Foreskin keratinocyte (primary cell): ENCODE measurements at places on chromosomes 3 and 15. TPM values are rescaled to one million over a fixed set of nuclear protein-coding genes. Genes with fewer than 3 reads are reported as not detected.

AMT gene
- 1.2 and 1.3 TPM in 2 replicates for total RNA-seq

FANCI gene
- total RNA-seq = 58.7 and 76.2 TPM in 2 replicates

C3orf85 gene
- total RNA-seq = not detected in 2 replicates

CAMK2N2 gene
- total RNA-seq = 0.17 and 0.42 TPM in 2 replicates

FBXL22 gene
- total RNA-seq = 0.03 and 0.21 TPM in 2 replicates

IGSF11 gene
- not detected in 2 replicates for total RNA-seq

SLC7A14 gene
- 0.04 TPM in 1 of 2 replicates, not detected in the other for total RNA-seq

HTR3E gene
- total RNA-seq = not detected in 2 replicates

CHL1 gene
- not detected in 2 replicates for total RNA-seq

FEZF2 gene
- not detected in 2 replicates for total RNA-seq

CCR9 gene
- not detected in 2 replicates for total RNA-seq

PLAAT1 gene
- total RNA-seq = 0.14 and 0.21 TPM in 2 replicates

C3orf33 gene
- total RNA-seq = 2.0 and 2.6 TPM in 2 replicates

TPRG1 gene
- total RNA-seq = 0.24 and 0.42 TPM in 2 replicates

MAP1A gene
- 0.24 and 0.28 TPM in 2 replicates for total RNA-seq

DGKG gene
- total RNA-seq = 0.11 TPM in 1 of 2 replicates, not detected in the other

GPR160 gene
- 0.10 and 0.42 TPM in 2 replicates for total RNA-seq

C3orf20 gene
- total RNA-seq = not detected in 2 replicates

VIPR1 gene
- 2.8 and 3.2 TPM in 2 replicates for total RNA-seq

MKRN2OS gene
- 3.1 and 3.9 TPM in 2 replicates for total RNA-seq

CLRN1 gene
- total RNA-seq = not detected in 2 replicates

SLTM gene
- 67.3 and 83.6 TPM in 2 replicates for total RNA-seq

ADAM10 gene
- total RNA-seq = 162 and 166 TPM in 2 replicates

CLDN16 gene
- total RNA-seq = 0.04 TPM in 1 of 2 replicates, not detected in the other

SNTN gene
- not detected in 2 replicates for total RNA-seq

MAGEF1 gene
- total RNA-seq = 18.4 and 19.1 TPM in 2 replicates

ZNF662 gene
- total RNA-seq = 1.7 and 2.0 TPM in 2 replicates

STAG1 gene
- total RNA-seq = 18.9 and 19.7 TPM in 2 replicates

GABRR3 gene
- total RNA-seq = not detected in 2 replicates

CDHR4 gene
- total RNA-seq = not detected in 2 replicates

NCK1 gene
- total RNA-seq = 27.6 and 28.7 TPM in 2 replicates

PSTPIP1 gene
- total RNA-seq = 6.6 and 7.1 TPM in 2 replicates

CP gene
- total RNA-seq = not detected in 2 replicates

TMC3 gene
- total RNA-seq = not detected in 2 replicates

CCDC54 gene
- not detected in 2 replicates for total RNA-seq

EHD4 gene
- total RNA-seq = 52.5 and 52.9 TPM in 2 replicates

ZDHHC23 gene
- 1.7 and 1.9 TPM in 2 replicates for total RNA-seq

SPTSSB gene
- 0.03 TPM in 1 of 2 replicates, not detected in the other for total RNA-seq

NGRN gene
- total RNA-seq = 48.6 and 52.0 TPM in 2 replicates

ALG1L2 gene
- not detected in 2 replicates for total RNA-seq

CACNA1D gene
- total RNA-seq = 0.14 and 0.17 TPM in 2 replicates

CTDSPL gene
- total RNA-seq = 52.9 and 54.7 TPM in 2 replicates

ATP10A gene
- total RNA-seq = not detected in 2 replicates

SEMA5B gene
- not detected in 2 replicates for total RNA-seq

TRH gene
- not detected in 2 replicates for total RNA-seq

PODXL2 gene
- total RNA-seq = 2.5 and 3.4 TPM in 2 replicates

MESP1 gene
- total RNA-seq = 0.11 and 0.14 TPM in 2 replicates

KCNAB1 gene
- 0.49 and 0.51 TPM in 2 replicates for total RNA-seq

ROPN1 gene
- not detected in 2 replicates for total RNA-seq

DLL4 gene
- total RNA-seq = not detected in 2 replicates

C15orf62 gene
- 0.11 and 0.14 TPM in 2 replicates for total RNA-seq

CD86 gene
- total RNA-seq = 0.49 and 0.92 TPM in 2 replicates

SPTBN5 gene
- 0.63 and 1.4 TPM in 2 replicates for total RNA-seq

NTRK3 gene
- total RNA-seq = not detected in 2 replicates

RARB gene
- total RNA-seq = not detected in 2 replicates

TMEM87A gene
- total RNA-seq = 49.6 and 54.4 TPM in 2 replicates

MYO1E gene
- total RNA-seq = 132 and 159 TPM in 2 replicates

CIP2A gene
- total RNA-seq = 24.5 and 31.9 TPM in 2 replicates

MTHFS gene
- total RNA-seq = 20.1 and 23.1 TPM in 2 replicates
